DMS 273 treated with DMSO at 0.1 percent for 48 hours (cell line): ENCODE measurements at places on chromosomes 4 and X.

DNA sequence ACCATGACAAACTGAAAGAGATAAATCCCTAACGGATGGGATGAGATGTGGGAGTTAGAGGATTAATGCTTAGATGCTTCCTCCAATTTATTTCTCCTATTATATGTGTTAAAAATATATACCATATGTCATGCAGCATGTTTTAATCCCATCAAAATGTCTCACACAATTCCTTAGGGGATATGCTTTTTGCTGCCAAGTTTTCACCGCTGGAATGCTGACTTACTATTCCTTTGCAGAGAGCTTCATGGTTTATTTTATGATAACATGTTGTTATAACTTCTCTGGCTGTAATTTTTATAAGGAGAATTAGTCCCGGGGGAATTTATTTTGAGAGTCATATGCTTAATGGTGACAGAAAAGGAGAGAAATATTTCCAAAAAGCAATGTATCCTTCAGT lies 670.3 kb downstream of the IL1RAPL1 start:
- DNase-seq = no peak

DNA sequence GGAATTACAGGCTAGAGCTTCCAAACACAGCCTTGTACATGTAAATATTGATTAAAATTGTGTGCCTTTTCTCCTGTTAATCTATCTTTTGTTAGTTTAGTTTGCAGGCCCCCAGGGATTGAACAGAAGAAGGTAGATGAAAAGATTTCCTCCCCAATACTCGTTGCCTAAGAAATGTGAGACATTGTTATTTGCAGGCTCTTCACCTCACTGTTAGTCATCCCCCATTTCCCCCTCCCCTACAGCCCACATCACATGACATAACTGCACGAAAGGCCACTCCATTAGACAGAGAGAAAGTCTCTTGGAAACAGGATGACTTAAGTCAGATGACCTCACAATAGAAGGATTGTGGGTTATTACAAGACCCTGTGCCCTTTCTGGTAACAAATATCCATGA lies 13.3 kb upstream of the MID1 start:
- no peak for DNase-seq

- no peak for DNase-seq
These were observed 63.0 kb upstream of the SLC10A4 start for GRCh38 chr4:48420144-48420543.

DNA sequence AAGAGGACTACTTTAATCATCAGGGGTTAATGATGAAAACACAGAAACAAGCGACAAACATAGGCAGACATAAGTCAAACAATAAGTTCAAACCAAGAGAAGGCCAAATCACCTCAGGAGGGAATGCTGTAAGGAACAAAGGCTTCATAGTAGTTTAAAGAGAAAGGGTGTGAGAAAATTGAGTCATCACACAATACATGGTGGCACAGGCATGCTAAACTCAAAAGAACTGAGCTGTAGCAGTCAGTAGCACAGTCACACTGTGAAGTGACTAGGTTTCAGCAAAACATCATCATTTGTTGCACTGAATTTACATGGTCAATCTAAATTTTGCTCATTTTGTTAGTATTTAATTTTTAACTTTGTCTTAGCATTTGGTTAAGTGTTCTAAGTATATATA lies 24.2 kb downstream of the SMC1A start:
- no peak for DNase-seq

GRCh38 chr4:145281224-145281623 lies 100.8 kb upstream of the OTUD4 start:
- DNase-seq = no peak

DNA sequence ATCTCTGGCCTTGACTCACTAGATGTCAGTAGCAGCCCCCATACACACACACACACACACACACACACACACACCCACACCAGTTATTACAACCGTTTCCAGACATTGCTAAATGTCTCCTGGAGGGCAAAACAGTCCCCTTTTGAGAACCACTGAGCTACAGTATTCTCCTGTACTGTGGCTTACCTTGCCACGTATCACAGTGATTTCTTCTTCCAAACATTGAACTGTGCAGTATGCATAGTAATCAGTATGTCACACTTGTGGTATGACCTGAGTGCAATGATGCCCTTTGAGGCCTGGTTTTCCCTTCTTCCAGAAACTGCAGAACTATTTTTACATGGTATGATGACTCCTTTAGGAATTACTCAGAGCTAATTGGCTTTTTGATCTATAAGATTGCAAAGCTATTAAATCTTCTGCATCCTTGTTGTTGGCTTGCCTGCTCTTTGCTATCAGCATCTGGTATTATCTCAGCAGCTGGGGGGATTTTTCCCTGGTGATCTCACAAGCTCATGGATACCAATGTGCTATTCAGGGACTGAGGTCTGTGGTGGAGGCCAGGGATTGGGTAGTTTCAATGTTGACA lies 3.6 kb upstream of the THOC2 start:
- DNase-seq = peak; percentile 67

GRCh38 chrX:29496636-29497180 lies 718.7 kb upstream of the MAGEB2 start:
- no peak for DNase-seq

GRCh38 chr4:25943312-25943711 lies 29.3 kb downstream of the SMIM20 start:
- no peak for DNase-seq

- no peak for DNase-seq
These were observed 512.6 kb upstream of the GALNT7 start for GRCh38 chr4:172656055-172656454.

GRCh38 chr4:23789762-23790161 lies 100.1 kb downstream of the PPARGC1A start:
- DNase-seq = no peak

DNA sequence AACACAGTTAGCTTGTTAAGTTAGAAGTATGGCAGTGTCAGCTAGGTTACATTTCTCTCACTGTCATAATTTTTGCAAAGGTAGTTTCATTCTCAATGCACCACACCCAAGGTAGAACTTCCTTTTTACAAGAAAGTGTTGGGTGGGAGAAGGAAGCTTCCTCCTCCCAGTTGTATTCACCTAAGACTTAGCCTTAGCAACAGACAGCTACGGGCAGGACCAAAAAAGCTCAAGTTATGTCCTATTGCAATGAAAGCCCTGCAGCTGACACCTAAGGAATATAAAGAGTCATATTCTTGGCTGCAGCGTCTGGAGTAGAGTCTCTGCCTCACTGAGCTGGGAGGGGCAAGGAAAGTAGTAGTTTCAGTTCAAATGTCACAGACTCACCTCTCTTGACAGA lies 25.1 kb upstream of the PRDM8 start:
- DNase-seq = no peak

DNA sequence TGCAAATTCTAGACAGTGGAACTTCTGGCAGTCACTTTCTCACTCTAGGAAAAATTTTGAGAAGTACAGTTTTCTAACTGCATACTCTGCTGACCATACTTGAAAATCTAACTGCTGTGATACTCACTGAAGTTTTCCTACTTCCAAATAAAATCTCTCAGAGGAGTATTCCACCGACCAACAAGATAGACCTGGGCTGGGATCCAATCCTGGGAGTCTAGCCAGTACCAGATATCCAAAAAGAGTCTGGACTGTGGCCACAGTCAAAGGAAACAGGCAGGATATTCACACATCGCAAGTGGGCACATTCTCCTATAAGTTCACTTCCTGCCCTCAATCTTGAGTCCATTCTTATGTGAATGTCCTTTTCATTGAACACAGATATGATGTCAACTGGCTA lies 1138.7 kb upstream of the PCDH7 start:
- no peak for DNase-seq

DNA sequence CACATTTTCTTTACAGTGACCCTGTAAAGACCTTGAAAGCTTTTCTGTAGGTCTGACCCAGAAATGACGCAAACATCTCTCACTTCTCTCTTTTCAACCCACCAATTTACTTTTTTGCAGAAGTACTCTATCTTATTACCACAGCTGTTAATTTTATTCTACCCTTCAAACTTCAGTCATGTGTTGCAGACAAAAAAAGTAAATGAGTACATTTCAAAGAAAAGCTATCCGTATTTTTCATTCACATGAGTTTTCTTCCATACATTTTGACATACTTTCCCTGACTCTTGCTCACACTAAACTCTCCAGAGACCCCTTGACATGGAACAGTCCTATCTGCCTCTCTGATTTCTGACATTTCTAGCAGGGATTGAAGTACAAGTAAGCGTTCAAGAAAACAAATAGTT lies 51.7 kb downstream of the SLC7A11 start:
- no peak for DNase-seq

GRCh38 chrX:17441965-17442364 lies 67.0 kb downstream of the NHS start:
- no peak for DNase-seq
